Activated CD4-positive, alpha-beta T cell treated with anti-CD3 and anti-CD28 coated beads, Interleukin-2, amount 10 ng/mL, durations not matched to agents 7 days and 5 days (primary cell): ENCODE measurements at places on chromosomes 11 and 22. TPM values are rescaled to one million over a fixed set of nuclear protein-coding genes. Genes with fewer than 3 reads are reported as not detected.
A peak's percentile ranks its signal among the peaks of the same experiment; 100 is the strongest.

DNA sequence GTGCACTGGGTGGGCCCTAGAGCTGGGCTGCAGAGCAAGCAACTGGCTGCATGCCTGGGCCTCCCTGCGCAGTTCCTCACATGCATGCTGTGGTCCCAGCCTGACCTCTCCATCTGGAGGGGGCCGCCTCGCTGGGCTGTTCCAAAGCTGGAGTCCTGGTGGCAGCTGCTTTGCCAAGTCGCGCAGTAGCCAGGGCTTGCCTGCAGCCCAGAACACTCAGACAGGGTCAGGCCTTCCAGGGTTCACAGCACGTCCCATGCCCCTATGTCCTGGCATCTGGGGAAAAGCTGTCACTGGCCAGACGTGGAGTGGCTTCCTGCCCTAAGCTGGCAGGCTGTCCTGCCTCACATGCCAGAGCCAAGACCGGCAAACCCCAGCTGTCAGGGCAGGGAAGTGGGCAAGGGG is 16.5 kb upstream of the CDC42EP2 start:
- no peaks in the 10 kb centered on the region for H3K4me1 ChIP-seq
- no peaks in the 10 kb centered on the region for H3K27me3 ChIP-seq
- DNase-seq = no peak

- DNase-seq = no peak
- H3K4me3 ChIP-seq = no peak overlapping the region
- H3K27ac ChIP-seq = no peak overlapping the region
- H3K27me3 ChIP-seq = peaks cover 9% of the 10 kb centered on the region
- H3K36me3 ChIP-seq = peaks cover 5% of the 10 kb centered on the region
Measured at GRCh38 chr11:122750049-122750448, 88.3 kb upstream of the CRTAM start.

DNA sequence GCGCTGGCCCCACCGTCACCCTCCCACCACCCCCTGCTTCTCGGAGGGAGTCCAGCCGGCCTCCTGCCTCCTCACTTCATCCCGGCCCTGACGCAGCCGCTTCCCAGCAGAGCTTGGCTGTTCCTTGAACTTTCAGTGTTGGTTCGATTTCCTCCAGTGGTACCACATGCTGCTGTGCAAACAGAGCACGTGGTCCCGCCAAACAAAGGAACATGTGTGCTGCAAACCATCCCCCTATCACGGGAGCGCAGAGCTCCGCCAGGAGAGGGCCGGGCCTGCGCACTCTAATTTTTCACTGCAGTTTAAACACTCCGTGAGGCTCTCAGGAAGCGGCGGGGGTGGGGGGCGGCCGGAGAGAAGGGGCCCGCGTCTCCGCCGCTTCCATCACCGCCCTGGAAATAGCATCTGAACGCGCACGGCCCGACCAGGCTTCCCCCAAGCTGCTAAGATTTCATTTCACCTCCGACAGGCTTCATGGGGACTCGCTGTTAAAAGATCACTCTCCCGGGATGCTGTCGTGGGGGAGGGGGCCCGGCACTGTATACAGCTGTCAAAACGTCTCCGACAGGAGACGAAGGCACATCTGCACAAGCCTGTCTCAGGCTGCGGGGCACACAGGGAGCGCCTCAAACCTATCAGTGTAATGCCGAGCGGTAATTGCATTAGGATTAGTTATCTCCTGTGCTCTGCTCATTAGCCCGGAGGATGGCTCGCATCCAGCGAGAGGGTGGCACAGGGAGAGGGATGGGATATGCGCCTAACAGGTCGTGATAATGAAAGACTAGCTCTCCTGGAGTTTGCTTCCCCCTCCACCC is 269.9 kb upstream of the SORL1-AS1 start:
- H3K4me1 ChIP-seq = no peaks in the 10 kb centered on the region
- no peak overlapping the region for H3K27ac ChIP-seq
- H3K4me3 ChIP-seq = no peak overlapping the region
- H3K36me3 ChIP-seq = no peaks in the 10 kb centered on the region
- DNase-seq = no peak
- peaks cover 45% of the 10 kb centered on the region for H3K27me3 ChIP-seq

Gene CCDC15
- 9.0 TPM for total RNA-seq

GRCh38 chr11:17855531-17856290 is 121.1 kb downstream of the KCNC1 start:
- peaks cover 8% of the 10 kb centered on the region for H3K4me1 ChIP-seq
- no peak for DNase-seq
- peaks cover 3% of the 10 kb centered on the region for H3K36me3 ChIP-seq
- no peak overlapping the region for H3K4me3 ChIP-seq
- H3K27ac ChIP-seq = no peak overlapping the region
- H3K27me3 ChIP-seq = no peaks in the 10 kb centered on the region

- H3K27ac ChIP-seq = peak overlapping the region; percentile 77
- H3K27me3 ChIP-seq = no peaks in the 10 kb centered on the region
- DNase-seq = peak; percentile 54
- H3K36me3 ChIP-seq = peaks cover 37% of the 10 kb centered on the region
- H3K4me1 ChIP-seq = peaks cover 25% of the 10 kb centered on the region
Measured at GRCh38 chr11:612201-612960, 3.4 kb downstream of the IRF7 start.

Gene PANX3
- not detected for total RNA-seq

GRCh38 chr22:17964643-17965042 is 59.7 kb downstream of the MICAL3 start:
- peaks cover 2% of the 10 kb centered on the region for H3K4me1 ChIP-seq
- H3K4me3 ChIP-seq = no peak overlapping the region
- no peak for DNase-seq
- no peaks in the 10 kb centered on the region for H3K27me3 ChIP-seq
- no peaks in the 10 kb centered on the region for H3K36me3 ChIP-seq

DNA sequence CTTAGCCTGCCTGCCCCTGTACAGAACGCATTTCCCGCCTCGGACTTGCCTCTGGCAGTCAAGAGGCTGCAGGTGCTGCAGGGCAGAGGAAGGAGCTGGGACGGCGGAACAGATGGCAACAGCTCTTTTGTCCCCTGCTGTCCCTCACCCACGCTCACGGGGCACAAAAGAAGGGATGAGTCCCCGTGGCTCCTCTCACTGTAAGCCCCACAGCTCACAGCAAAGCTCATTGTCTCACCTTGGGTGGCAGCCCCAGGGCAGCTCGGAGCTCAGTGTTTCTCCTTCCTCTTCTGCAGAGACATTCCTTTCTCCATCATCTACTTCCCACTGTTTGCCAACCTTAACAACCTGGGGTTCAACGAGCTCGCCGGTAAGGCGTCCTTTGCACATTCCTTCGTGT is 24.3 kb downstream of the SLC25A18 start:
- no peak overlapping the region for H3K4me3 ChIP-seq
- no peak overlapping the region for H3K27ac ChIP-seq
- H3K27me3 ChIP-seq = no peaks in the 10 kb centered on the region
- H3K36me3 ChIP-seq = peaks cover 15% of the 10 kb centered on the region
- H3K4me1 ChIP-seq = no peaks in the 10 kb centered on the region

DNA sequence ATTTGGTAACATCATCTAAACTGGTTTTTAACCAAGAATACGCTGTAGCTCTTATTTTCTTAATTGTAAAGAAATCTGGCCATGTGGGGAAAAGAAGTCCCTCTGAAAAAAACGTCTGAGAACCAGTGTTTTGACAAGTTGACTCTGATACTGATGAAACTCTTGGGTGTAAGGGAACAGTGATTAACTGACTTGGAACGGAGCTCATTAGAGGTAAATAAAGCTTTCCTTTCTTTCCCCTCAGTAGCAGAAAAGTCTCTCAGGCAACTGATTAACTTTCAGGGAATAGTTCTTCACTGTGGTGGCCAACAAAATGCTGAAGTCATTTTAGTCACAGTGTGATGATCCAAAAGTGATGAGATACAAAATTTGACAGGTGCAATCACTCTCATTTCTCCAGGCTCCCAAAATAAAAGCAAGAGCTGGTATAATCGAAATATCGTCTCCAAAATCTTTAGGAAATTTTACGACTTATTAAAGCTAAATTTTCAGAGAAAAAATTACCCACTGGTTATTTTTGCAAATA is 52.3 kb downstream of the SLC36A4 start:
- no peaks in the 10 kb centered on the region for H3K27me3 ChIP-seq

Gene UQCC3
- 7.4 TPM for total RNA-seq

Gene DSCAML1
- 0.02 TPM for total RNA-seq

GRCh38 chr22:19896665-19897355 is 42.1 kb upstream of the GNB1L start:
- peak; percentile 24 for DNase-seq
- H3K27ac ChIP-seq = peak overlapping the region; percentile 31

DNA sequence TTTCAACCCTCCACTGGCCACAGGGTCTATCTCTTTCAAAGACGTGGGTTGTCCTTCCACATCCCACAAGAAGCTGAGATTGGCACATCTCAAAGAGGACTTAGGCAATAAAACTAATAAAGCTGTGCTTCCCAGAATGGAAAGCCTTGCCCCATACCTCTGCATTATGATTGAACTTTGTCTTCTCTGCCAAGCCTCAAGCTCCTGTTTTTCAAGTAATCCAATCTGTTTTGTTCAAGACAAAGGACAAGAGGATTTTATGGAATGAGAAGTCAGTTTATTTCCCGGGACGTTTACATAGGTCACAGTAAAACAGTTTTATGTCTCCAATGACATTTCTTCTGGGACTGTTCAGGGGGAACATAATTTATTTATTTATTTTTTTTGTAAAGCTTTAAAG is 108.4 kb downstream of the GALNT18 start:
- H3K27ac ChIP-seq = no peak overlapping the region
- no peaks in the 10 kb centered on the region for H3K36me3 ChIP-seq
- no peak for DNase-seq

GRCh38 chr11:102807921-102808320 is 10.0 kb upstream of the MMP1 start:
- DNase-seq = no peak
- no peak overlapping the region for H3K27ac ChIP-seq
- H3K4me3 ChIP-seq = no peak overlapping the region
- peaks cover 8% of the 10 kb centered on the region for H3K27me3 ChIP-seq

Gene FGF19
- total RNA-seq = not detected
